ENCODE measurements at places on chromosomes 4 and X. TPM values are rescaled to one million over a fixed set of nuclear protein-coding genes. Genes with fewer than 3 reads are reported as not detected.

The QRFPR gene
- total RNA-seq = not detected

The MAGED4B gene
- 6.9 TPM for total RNA-seq

The ATP6AP2 gene
- total RNA-seq = 148 TPM

The UNC5C gene
- total RNA-seq = 0.01 TPM

The SLITRK2 gene
- total RNA-seq = not detected

The GUCY1A1 gene
- not detected for total RNA-seq

The SCRG1 gene
- total RNA-seq = not detected

The F8 gene
- 4.7 TPM for total RNA-seq

The STOX2 gene
- total RNA-seq = 3.0 TPM

The SHISA3 gene
- total RNA-seq = not detected

The REPS2 gene
- 0.71 TPM for total RNA-seq

The PPARGC1A gene
- total RNA-seq = 0.14 TPM

The TMPRSS11A gene
- not detected for total RNA-seq

The G6PD gene
- total RNA-seq = 1,563 TPM

The GRID2 gene
- total RNA-seq = not detected

The FRMPD4 gene
- total RNA-seq = 0.03 TPM

The SSX4B gene
- not detected for total RNA-seq

The PHOX2B gene
- 0.02 TPM for total RNA-seq

The MGAT4D gene
- total RNA-seq = not detected

The UGT8 gene
- total RNA-seq = 0.17 TPM

The NAT8L gene
- 9.8 TPM for total RNA-seq

The ADH1C gene
- not detected for total RNA-seq

The CYBB gene
- 0.12 TPM for total RNA-seq
